Activated T-cell treated with anti-CD3 and anti-CD28 coated beads for 48 hours (primary cell): ENCODE measurements at places on chromosomes 2 and 18.

GRCh38 chr2:240208631-240209211 lies 68.3 kb upstream of the OTOS start:
- no peak for DNase-seq

- no peak for DNase-seq
Measured at GRCh38 chr2:9990736-9991135, 39.2 kb downstream of the GRHL1 start.

GRCh38 chr2:49804111-49804510 lies 649.8 kb upstream of the FSHR start:
- DNase-seq = no peak

- no peak for DNase-seq
Measured at GRCh38 chr2:43305517-43305916, 79.1 kb upstream of the ZFP36L2 start.

DNA sequence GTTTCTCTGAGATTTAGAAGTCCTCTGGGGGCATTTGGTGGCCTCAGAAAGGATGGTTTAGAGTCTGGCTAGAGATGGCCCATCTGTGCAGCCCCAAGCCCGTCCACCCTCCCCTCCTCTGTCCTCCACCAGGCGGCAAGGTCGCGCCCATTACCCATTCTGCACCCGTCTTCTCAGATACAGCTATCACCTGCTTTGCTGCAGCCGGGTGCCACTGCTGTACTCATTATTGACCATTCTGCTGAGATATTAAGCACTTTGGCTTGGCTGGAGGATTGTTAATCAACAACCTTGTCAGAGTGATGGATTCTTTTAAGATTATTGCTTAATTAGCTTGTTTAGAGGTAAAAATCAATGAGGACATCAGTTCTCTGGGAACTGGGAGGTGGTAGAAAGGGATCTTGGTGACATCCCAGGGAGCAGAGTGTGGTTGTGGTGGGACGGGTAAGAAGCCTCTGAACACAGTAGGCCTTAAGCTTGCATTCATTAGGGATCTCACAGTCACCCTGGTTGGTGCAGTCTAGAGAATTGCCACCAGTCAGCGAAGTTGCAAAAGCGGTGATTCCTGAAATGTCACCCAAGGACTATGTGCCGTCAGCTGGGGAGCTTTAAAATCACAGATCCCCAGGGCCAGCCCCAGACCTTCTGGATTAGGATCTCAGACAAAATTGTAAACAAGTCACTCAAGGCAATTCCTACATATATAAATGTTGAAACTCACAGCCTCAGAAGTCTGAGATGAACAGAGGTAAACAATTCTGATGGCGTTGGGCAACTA lies 90.9 kb downstream of the CAPN13 start:
- DNase-seq = no peak

- DNase-seq = no peak
Measured at GRCh38 chr2:65647249-65647842, 214.9 kb upstream of the SPRED2 start.

DNA sequence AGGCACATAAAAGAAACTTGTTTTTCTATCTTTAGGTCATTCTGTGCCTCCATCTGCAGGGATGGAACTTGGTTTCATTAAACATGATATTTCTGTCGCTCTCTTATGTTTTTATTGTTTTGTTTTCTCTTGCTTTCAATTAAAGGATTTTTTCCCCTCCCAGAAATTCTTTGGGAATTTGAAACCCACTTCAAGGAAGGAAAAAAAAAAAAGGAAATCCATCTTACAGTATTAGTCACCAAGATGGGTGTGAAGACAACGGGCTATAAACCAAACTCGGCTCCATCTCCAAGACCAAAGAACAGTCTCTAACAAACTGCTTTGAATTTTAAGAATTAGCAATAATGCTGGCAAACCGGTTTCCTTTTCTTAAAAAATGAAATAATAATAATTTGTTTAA lies 244.1 kb downstream of the BCL11A start:
- DNase-seq = no peak

DNA sequence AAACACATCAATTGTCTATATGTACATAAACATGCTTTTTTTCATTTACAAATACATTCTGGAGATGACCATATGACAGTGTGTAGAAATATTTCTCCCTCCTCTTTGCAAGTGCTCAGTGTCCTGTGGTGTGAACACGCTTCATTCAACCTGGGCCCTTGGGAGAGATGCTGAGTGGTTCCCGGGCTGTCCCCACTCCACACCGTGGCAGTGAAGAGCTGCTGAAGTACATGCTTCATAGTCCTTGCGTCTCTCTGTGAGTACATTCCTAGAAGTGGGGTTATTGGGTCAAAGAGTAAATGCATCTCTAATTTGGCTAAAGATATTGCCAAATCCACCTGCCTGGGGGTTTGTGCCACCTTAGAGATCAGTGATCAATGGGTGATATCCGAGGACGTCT lies 6.5 kb upstream of the GPR35 start:
- no peak for DNase-seq

GRCh38 chr2:76851000-76851399 lies 671.2 kb downstream of the LRRTM4 start:
- no peak for DNase-seq

GRCh38 chr2:179336782-179337534 lies 72.3 kb upstream of the SESTD1 start:
- no peak for DNase-seq

GRCh38 chr2:11410101-11410500 lies 55.9 kb downstream of the E2F6 start:
- no peak for DNase-seq

GRCh38 chr2:156657809-156658208 lies 221.6 kb downstream of the GPD2 start:
- no peak for DNase-seq

DNA sequence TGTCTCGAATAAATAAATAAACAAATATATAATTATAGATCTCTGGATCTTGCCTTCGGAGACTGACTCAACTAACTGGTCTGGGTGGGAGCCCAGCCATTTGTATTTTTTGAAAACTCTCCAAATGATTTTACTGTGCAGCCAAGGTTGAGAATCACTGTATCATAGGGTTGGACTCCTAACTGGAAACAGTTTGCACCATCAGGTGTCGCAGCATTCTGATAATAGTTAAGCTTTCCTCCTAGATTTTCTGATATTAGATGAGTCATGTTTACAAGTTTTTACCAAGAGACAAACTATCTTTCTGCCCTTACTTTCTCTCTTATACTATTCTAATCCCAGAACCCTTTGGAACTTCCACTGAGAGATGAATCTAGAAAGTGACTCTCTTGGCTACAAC lies 16.8 kb downstream of the IL37 start:
- DNase-seq = no peak

DNA sequence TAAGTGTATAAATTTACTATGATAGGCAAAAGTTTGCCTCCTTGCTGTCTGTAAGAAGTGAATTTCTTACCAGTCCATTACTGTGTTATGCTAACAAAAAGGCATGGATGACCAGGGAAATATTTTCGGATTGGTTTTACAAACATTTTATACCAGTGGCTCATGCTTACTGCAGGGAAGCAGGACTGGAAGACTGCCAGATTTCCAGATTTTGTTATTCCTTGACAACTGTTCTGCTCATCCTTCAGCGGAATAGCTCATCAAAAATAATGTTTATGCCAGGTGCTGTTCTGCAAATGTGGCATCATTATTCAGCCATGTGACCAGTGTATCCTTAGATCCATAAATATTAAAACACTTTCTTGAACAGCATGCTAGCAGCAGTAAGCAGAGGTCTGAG lies 40.4 kb upstream of the NETO1 start:
- DNase-seq = no peak

DNA sequence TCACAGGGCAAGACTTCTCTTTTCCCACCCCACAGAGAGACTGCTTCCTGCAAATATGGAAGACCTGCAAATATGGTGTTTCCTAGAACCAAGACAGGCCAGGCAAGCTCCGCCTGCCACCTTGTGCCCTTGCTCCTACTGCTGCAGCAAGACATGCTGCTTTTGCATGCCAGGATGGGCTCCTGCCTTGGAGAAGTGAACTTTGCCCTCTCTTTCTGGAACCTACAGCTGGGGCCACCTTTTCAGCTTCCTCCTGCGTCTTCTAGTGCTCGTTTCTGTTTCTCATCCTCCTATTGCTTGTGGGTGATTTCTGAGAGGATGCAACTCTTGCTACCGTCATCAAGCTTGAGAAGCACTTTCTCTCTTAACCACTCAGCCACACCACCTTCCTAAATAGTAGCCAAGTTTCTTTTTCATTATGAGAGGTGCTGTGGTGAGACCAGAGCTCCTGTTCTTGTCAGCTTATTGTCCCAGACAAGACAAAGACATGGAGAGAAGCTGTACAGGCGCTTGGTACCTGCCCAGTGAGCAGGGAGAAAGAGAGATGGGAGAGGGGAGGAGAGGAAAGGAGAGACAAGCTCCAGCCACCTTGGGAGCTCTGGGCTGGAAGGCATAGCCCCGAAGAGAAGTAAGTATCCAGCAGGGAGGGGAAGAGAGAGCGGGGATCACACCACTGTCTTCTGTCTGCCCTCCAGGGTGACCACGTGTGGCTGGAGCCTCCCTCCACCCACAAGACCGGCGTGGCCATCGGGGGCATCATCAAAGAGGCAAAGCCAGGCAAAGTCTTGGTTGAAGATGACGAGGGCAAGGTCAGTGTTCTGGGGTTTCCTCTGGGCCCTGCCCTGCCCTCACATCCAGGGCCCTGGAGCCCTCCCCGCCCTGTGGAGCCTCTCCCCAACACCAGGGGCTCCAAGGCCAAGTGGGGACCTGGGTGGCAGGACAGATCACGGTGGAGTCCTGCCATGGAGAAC lies 28.3 kb downstream of the MYO7B start:
- no peak for DNase-seq

GRCh38 chr2:25184254-25184653 lies 15.9 kb upstream of the POMC start:
- DNase-seq = no peak

GRCh38 chr2:85769236-85769982 lies 15.6 kb downstream of the ATOH8 start:
- DNase-seq = no peak

DNA sequence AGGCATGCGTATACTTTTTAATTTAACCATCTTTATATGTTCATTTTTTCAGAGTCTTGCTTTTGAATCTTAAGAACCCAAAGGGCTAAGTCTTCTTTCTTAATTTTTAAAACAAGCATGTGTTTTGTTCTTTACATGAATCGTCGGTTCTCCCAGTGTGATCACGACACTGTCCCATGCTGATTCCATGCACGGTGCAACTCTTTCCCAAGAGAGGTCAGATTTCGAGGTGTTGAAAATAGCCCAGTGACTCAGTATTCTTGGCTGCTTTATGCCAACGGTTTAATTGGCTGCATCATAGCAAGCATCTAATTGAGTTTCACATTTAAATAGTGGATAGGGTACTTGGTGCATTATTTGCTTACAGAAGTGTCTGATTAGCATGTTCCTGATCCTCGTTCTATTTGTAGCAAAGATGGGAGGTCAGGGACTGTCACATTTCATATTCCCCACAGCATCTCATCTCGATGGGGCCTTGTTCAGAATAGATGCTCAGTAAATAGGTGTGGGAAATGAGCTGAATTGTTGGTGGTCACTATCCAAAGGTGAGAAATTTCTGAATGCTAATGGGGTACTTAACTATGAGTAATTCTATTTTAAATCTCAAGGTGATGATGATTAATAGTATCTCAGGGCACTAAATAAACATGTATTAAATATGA lies 2.8 kb downstream of the NPAS2 start:
- no peak for DNase-seq

GRCh38 chr2:37992601-37993000 lies 67.5 kb downstream of the RMDN2 start:
- no peak for DNase-seq

DNA sequence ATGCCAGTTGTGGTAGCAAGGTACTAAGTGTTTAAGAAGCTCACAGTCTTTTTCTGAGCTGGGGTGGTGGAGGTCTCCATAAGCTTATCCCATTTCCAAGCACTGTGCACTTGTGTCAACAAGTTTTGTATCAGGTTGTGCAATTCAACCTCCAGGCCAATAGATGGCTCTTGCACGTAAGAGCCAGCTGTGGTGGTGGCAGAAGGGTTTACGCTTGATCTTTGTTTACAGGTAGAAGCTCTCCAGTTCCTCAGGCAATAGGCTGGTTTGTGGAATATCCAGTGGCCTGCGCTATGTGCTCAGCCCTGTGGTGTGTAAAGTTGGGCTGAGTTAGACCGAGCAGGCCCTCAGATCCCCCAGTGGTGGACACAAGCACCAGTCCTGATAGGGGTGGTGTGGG lies 89.7 kb upstream of the CNTNAP5 start:
- DNase-seq = no peak
